ENCODE measurements at places on chromosomes 4 and X.

DNA sequence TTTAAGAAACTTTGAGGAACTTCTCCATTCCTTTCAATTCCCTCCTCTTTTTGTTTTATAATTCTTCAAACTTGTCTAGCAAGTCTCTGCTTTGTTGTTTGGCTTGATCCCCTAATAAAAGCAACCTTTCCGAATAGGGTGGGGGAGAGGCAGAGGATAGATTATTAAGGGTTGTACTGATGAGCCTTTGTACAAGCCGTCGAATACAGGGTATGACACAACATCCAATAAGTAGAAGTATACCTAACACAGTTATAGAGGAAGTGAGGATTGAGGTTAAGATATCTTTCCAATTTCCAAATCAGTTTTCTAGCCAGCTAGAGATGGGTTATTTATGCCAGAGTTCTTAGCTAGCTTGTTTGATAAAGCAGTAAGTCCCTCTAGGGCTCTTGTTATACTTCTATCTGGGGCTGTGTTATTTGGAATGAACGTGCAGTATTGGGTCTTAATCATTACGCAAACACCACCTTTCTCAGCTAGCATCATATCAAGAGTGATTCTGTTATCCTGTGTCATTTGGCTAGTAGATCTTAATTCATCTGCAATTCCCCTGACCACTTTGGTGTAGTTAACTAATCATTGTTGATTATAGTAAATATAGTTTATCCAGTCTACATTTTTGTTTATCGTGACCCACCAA, 18.5 kb downstream of the METAP1 start:
- no peak for DNase-seq

DNA sequence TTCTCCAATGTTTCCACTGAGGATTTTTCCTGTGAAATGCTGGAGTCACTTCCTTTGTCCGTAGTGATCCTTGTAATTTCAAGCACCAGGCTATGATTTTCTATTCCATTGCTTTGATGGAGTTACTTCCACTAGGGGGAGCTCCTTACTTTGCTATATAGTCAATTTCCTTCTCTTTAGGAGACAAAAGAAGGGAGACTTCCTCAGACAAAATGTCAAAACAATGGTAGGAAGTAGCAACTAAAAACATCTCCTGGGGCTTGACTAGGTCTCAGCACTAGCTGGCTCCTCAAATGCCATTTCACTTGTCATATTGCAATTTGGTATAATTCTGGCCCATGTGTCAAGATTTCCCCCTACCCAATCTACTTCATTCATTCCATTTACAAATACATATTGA, 24.1 kb downstream of the ZCCHC12 start:
- DNase-seq = peak; percentile 68

GRCh38 chr4:10694151-10694827, 9.7 kb upstream of the CLNK start:
- peak; percentile 1 for DNase-seq

- peak; percentile 22 for DNase-seq
Measured at GRCh38 chr4:153257991-153258390, 53.7 kb downstream of the TRIM2 start.

DNA sequence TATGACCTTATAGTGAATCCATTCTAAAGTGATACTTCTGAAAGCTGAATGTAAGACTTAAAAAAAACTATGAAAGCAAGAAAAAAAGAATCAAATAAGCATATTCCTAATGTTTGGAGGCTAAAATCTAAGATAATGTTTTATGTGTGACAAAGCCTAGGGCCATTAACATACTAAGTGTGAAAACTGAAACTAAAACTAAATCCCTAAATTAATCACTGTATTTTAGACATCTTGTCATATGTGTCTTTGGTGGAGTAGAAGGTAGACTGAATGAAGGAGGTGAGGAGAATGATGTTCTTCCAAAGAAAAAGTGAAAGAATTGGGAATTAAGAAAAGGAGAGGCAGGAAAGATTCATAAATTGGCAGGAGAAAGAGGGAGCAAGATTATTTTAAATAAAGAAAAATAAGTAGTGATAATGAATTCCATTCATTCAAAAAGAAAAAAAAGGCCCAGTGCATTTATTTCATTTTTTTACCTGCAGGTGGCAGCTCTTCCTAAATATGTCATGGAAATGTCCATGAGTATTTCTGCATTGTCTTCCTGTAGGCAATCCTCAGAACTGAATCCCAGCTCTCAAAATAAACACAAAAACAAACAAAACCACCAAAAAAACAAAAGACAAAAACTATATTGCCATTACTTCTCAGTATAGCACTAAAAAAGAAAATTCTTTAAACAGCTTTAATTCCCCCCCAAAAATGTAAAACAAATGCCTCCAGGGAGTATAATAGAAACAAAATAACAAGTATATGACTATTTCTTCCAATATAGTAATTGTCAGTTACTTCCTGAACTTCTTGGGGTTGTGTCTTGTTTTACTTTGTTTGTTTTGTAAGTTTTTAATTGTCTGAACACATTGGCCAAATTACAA, 17.0 kb upstream of the AP1AR start:
- peak; percentile 7 for DNase-seq

DNA sequence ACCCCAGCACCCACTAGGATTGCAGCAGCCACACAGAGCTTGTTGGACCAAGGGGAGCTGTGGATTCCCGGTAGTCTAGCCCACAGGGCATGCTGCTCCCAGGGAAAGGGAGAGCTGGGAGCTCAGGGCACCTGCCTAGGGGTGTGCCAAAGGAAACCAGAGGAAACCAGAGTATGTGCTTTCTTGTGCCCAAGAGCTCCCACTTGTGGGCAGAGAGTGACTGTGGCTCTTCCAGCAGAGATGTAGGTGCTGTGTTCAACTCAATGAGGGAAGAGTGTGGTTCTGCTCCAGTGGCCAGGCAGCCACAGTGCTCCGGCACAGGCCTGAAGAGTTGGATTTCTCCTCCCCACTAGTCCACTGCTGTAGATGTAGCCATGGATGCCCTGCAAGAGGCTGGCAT, 1050.0 kb upstream of the INTU start:
- no peak for DNase-seq

DNA sequence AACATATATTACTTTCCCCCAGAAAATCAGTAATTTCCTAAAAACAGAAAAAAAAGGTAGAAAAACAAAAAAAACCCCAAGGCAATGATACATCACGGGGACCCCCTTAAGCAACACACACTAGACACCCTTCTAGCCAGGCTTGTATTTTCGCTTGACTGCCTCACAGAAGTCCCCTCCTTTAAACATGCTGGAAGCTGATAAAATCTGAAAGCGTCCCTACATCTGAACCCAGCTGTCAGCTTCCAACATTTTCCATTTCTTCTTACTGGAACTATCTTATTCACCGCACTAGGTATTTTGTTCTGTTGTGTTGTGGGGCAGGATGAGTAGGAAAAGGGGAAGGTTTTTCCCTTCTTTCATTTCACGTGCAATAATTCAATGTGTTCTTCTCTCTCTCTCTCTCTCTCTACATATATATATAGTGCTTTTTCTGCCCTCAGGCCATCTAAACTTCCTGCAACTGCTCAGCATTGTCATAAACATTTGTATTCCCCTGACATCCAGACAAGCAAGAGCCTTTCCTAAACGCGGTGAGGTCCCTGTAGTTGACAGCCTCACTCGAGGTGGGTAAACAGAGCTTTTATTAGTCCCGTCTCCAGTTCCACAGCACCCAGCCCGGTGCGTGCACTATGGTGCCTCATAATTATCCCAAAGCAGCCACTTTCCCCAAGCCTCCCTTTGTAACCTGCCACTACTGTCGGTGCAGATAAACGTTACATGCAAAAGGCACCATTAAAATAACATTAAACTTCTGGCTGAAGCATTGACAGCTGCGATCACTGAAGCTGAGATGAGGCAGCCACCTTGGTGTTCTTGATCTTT, 82.5 kb downstream of the GATB start:
- DNase-seq = peak; percentile 44

DNA sequence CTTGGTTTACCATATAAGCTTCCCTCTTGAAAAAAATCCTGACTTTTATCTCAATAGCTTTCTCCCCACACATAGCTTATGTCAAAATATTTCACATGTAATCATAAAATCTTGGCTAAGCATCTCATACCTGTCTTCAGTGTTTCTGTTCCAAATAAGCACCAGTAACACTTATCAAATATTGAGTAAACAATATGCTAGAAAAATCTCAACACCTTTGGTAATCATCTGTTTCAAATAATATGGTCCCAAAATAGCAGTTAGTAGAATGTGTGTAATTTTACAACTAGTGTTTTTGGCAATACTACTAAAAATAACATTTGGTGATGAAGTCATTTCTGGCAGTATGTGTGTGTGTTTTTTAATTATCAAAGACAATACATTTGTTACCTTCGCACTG, 2138.2 kb downstream of the PCDH7 start:
- DNase-seq = no peak

DNA sequence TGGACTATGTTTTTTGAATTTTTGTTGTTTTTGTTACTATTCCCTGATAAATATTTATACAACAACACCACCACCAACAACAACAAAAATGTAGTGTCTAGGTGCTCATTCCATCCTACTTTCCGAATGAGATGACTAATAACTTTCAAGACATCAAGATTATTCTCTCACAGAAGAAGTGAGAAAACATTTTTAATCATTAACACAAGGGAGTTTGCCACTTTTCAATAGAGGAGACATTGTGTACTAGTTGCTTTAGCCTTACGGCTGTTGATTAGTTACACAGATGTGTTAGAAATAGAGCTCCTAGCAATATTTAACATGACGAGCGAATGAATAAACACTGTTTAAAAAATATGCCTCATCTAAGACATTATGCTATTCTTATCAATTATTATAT, 898.8 kb downstream of the C4orf33 start:
- DNase-seq = no peak

- DNase-seq = no peak
Measured at GRCh38 chr4:139734201-139734874, 68.7 kb downstream of the MGST2 start.

DNA sequence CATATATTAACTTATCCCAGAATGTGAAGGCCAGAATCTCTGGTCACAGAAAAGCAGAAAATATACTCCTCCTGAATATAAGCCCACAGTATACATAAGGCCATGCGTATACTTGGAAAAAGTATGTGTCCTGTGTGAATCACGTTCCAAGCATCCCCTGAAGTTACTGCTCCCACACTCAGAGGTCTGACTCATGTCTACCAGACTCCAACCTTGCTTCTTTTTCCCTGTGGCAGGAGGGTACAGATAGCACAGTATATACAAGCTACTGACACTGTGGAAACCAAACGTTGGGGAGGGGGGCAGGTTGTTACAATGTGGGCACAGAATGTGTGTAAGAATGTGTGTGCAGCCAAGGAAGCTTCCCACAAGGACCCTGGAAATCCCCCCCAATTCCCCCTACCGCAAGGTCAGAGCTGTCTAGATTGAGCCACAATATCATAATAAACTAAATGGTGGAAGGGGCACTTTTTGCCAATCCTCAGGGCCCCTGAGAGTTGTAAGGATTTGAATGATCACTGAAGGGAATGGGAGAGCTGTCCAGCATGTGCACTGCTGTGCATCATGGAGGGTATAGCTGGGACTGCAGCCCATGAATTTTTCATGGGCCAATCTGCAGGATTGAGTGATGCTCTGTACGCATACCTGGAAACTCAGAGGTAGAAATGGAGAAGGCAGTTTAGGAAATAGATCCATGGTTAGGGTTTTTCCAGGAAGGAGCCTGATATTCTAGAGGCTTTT, 7.4 kb upstream of the RELL1 start:
- no peak for DNase-seq

DNA sequence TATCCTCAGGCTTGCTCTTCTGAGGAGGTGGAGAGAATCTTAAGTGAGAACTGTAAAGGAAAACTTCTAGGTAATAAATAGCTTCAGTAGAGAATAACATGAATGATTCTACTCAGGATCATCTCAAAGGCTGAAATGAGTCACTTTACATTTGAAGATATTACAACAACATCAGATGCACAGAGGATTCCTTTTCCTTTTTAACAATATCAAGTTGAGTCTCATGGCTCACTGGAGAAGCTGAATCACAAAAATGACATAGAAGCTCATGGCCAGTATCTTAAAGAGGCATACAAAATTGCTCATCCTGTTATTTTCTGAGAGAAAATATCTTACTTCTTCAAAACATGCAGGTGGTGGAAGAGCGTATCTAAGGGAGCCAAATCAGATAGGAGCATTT, 72.5 kb upstream of the EMCN start:
- no peak for DNase-seq

Measured in NCI-H1105 treated with DMSO at 0.1 percent for 48 hours (cell line).